ENCODE measurements at places on chromosomes 5 and 9. TPM values are rescaled to one million over a fixed set of nuclear protein-coding genes. Genes with fewer than 3 reads are reported as not detected.

Gene F12
- polyA plus RNA-seq = 0.48 TPM

Gene KCNV2
- not detected for polyA plus RNA-seq

Gene STING1
- polyA plus RNA-seq = 66.9 TPM

Gene C5orf52
- not detected for polyA plus RNA-seq

Gene ANKRD18A
- not detected for polyA plus RNA-seq

DNA sequence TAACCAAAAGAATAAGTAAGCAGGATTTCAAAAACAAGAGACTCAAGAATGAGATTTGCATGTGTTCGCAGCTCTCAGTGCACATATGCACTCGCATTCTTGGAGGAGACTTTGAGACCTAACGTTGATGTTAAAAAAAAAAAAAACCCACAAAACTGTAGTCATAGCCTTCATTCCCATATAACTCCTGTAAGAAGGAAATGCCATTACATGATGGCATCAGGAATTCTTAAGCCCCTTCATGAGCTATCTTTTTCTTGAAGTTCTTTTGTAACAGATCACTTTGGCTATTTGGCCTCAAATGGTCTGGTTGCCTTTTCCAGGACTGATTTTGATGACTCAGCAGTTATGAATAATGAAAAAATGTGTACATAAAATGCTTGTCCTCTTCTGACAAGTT is 113.8 kb downstream of the ALDH1A1 start:
- DNase-seq = no peak

GRCh38 chr5:56078278-56079156 is 83.8 kb upstream of the IL6ST start:
- no peak for DNase-seq

DNA sequence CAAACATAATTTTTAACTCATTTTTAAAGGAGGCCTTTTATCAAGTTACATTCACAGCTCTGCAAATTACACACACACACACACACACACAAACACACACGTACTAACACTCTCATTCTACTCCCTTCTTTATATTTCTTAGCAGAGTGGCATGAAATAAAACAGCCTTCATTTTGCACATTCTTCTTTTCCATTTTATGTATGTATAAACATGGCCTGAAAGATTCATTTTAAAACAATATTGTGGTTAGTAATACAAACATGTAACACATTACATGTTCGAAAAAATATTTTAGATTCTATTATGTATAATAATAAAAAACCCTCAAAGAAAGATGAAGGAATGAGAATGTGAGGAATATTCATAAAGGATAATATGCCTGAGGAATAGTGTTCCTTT is 86.0 kb upstream of the ITGA2 start:
- DNase-seq = no peak

DNA sequence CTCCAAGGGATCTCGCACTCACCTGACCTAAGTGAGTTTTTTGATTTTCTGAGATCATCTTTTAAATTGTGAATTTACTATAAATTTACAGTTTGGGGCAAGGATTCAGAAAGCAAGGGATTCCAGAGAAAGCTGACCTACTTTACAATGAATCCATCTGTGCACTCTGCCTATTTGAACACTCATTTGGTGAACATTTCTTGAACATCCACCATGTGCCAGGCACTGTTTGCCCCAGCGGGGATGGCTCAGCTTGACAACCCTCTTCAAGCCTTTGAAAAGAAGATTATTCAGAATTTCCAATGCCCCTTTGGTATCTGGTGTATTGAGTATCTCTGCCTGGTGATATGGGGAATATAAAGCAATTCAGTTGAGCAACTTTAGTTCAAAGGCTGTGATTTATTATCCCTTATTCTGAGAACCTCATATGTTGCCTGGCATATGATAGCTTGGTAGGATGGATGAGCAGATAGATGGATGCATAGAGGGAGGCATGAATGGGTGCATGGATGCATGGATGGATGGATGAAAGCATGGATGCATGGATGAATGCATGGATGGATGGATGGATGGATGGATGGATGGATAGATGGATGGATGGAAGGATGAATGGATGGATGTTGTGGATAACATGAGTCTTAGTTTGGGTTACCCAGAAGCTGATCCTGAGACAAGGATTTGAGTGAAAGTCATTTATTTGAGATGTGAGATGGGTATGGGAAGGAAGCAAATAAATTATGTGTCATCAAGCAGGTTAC is 149.7 kb upstream of the ZNF366 start:
- DNase-seq = no peak

DNA sequence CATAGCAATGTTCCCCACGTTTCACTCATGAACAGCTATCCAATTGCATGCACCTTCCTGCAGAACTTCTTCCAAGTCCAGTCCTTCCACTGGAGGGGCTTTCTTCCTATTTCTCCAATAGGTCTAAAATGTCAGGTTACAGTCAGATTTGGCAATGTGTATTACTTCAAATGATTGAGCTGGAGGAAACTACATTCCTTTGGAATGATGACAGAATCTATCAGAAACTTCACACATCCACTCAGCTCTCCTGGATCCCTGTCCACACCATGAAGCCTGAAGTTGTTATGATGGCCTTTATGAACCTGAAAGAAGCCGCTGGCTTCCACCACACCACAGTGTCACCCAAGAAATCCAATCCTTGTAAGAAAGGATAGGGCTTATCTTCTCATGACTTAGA is 32.2 kb downstream of the FBXW2 start:
- DNase-seq = no peak

DNA sequence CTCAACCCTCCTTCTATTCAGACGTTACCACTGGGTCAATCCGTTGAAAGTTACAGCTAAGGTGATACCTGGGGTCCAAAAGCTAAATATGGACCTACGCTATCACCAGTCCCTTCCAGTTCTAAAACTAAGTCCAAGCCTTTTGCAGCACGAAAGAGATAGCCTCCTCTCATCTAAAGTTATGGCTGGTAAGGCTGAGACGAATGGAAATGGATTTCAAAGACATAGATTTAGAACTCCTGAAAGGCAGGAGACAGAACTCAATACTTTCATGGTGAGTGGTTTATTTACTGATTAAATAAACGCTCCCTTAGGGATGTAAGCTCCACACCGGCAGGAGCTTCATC is 751 bp upstream of the RIC1 start:
- DNase-seq = no peak

DNA sequence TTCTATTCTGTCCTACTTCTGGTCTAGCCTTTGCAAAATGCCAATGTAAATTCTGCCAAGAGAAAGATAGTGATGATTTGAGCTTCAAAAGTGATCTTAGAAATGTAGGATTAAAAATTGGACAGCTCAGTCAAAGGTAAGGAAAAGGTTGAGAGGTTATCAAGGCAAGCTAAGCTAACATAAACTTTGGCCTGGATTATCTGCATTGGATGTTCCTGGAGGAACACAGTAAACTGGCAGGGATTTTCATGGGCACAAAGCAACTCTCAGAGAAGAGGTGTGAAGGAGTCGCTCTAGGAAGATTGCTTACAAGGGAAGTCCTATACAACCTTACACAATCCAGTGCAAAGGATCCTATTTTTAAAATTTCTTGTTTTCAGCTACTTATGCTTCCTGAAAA is 115.2 kb downstream of the JAKMIP2 start:
- DNase-seq = no peak

DNA sequence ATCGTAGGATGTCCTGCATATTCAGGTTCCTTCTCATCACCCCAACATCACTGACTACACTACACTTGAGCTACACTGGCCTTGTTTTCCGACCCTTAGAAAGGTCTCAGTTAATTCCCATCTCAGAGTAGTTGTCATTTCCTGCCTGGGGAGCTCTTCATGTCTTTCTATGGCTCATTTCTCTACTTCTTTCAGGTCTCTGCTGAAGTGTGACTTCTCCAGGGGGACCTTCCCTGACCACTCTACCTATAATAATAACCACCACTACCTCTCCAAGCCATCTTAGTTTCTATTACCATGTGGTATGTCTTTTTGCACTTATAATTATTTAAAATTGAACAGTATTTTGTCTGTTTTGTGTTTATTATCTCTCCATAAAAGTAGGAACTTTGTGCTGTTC is 113.2 kb downstream of the STARD4 start:
- DNase-seq = no peak

Measured in AG04450 (cell line).